GM13977 (cell line): ENCODE measurements at places on chromosomes 16 and 17.

GRCh38 chr17:32970281-32970680 lies 21.4 kb upstream of the SPACA3 start:
- no peak for DNase-seq

DNA sequence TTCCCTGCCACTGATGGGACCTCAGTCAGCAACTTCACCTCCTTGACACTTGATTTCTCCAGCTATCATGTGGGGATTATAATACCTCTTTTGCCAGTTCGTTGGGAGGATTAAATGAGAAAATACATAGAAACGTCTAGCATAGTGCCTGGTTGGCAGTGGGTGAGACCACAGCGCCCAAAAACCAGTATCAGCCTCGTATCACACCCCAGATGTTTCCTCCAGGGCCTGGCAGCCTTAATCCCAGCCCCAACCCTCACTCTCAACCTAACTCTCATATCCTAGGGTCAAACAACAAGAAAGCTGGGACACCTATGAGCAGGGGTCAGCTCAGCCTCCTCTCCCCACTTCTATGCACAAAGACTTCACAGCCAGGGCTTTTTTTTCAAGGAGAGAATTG lies 14.0 kb upstream of the C16orf78 start:
- DNase-seq: no peak

DNA sequence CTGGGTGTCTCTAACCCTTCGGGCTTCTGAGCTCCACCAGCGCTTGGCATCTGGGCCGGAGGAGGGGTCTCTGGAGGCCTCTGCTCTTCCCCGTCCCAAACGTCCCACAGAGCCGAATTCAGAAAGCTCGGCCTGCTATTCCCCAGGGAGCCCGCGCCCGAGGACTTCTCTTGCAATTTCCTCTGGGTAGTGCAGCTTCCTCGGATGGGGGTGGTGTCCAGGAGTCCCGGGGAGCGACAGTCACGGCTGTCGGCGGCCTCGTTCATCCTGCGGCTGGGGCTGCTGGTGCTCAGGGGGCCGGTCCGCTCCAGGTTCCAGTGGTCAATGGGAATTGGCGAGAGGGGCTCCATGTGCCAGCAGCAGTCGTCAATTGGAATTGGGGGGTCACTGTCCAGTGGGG lies 11.8 kb upstream of the NLRC3 start:
- DNase-seq: no peak

DNA sequence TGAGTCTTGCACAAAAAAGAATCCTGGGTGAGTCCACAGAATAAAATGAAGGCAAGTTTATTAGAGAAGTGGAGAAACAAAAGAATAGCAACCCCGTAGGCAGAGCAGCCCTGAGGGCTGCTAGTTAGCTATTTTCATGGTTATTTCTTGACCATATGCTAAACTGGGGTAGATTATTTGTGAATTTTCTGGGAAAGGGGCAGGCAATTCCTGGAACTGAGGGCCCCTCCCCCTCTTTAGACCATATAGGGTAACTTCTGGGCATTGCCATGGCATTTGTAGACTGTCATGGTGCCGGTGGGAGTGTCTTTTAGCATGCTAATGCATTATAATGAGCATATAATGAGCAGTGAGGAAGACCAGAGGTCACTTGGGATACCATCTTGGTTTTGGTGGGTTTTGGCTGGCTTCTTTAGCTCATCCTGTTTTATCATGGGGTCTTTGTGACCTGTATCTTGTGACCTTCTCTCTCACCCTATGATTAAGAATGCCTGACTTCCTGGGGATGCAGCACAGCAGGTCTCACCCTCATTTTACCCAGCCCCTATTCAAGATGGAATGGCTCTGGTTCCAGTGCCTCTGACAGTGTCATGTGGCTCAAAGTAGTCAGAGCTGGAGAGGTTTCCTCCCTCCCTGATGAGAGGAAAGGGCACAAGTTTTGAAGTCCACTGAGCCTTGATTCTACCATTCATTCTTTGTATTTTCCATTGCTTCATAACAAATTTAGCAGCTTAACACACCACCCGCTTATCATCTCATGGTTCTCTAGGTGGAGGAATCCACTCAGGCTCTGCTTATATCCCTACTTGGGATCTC lies 55.7 kb upstream of the LGALS9 start:
- DNase-seq: no peak
